Retinal pigment epithelial cell (primary cell): ENCODE measurements at places on chromosomes 6 and 20.

DNA sequence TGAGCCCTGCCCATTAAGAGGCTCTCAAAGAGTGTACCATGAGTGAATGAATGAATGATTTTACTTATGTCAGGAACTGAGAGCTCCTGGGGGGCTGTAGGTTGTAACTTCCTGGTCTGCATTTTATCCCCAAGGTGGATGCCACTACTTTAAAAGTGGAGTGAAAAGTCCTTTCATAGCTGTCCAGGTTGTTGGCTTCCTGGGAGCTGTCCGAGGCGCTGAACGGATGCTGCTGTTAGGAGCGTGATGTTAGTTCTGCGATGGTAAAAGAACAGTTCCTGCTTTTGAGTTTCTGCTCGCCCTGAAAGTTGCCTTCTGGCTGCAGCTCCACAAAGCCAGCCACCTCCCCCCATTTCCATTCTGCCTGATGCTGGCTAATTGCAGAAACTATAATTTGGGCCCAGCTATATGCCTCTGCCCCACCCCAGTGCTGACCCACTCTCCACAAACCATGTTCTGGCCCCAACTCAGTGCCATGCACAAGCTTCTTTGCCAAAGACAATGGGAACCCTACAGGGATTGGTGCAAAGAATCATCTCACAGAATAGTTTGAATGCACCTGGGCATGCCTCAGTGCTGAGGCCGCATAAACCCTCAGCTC lies 330.9 kb upstream of the CDH4 start:
- no peak for DNase-seq

GRCh38 chr6:140380427-140381218 lies 1006.2 kb upstream of the CITED2 start:
- no peak for DNase-seq

DNA sequence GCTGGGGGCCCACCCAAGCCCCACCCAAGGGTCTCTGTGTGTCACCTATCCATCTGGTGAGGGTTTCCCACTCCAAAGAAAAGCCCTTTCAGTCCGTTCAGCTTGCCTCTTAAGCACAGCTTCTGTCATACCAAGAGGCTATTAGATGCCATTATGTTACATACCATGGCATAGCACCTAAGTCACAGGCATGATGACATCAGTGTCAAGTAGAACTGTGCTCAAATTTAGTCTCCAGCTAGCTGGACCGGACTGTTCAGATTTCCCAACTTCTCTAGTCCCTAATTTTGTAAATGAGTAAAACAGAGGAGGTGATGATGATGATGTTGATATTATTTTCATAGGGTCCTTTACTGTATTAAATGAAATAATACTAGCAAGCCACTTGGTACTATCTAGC lies 19.2 kb upstream of the PLEKHG1 start:
- no peak for DNase-seq

DNA sequence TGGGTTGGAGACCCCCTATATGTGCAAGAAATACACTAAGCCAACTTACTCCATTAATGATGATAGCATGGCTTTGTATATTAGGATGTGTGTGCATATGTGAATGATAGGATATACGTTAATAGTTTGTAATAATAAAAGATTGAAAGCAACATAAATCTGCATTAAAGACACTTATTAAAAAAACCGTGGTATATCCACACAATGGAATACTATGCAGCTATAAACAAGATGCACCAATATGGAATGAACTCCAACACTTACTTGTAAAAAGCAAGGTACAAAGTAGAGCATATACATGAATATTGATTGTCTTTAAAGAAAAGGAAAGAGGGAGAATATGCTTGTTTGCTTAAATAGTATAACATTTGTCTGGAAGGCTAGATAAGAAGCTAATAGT lies 68.0 kb downstream of the UST start:
- no peak for DNase-seq

DNA sequence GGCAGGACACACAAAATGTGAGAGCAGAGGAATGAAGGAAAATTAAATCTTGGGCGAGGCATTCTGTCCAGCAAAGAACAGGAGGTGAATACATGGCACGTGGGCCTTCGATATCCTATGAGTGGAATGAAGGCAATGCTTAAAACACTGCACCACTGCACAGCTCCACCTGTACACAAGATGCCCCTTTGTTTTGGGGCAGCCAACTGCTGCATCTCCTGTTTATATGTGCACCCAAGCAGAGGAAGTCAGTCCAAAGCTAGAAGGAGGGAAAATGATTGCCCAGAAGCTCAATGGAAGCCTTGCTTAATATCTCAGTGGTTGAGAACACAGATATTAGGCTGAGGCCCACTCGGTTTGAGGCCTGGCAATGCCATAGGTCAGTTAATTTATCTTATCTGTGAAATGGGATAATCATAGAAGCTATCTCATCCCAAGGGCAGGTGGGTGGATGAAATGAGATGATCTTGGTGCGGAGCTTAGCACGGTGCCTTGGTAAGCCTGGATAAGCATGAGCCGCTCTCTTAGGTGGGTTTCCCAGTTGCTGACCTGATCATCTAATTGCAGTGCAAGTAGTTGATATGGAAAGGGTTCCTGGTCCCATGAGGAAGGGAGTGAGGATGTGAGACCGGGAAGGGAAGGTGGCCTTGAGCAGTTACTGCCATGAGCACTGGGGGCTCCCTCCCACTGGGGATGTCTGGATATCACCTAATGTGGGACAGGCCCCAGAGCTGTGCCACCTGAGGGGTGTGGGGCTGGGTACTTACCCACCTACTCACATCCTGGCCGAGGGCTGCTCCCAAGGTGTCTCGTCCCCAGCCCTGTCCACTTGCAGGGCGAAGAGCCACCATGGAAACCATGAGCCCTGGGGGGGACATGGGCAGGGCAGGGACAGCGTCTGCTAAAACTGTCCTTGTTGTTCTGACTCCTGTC lies 9.9 kb downstream of the BANF2 start:
- DNase-seq, result no peak

DNA sequence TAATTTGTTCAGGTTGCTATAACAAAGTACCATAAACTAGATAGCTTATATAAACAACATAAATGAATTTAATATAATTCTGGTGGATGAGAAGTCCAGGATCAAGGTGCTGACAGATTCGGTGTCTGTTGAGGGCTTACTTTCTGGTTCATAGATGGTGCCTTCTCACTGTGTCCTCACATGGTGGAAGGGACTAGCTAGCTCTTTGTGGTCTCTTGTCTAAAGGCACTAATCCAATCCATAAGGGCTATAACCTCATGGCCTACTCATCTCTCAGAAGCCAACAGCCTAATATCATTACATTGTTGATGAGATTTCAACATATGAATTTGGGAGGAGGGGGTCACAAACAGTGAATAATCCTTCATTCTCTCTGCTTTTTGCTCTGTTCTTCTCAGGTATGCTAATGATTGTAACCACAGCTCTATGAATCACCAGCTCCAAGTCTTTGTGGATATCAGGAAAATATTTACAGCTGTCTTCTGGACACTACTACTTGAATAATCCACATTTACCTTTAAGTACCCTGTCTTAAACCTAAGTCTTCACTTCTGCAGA lies 122.3 kb downstream of the NKAIN2 start:
- no peak for DNase-seq

DNA sequence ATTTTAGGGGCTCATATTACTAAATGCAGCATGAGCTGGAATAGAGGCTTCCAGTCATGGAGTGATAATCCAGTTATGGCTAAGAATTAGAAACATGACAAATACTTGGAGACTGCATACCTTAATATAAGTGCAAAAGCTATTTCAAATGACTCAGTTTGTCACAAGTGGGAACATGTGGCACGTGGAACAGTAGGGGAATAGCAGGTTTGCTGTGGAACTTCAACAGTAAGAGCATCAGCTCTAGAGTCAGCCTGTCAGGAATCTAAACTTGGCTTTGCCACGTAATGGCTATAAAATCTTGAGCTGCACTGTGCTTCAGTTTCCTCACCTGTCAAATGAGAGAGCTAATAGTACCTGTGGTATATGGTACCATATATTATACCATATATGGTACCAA lies 62.1 kb downstream of the HTR1B start:
- DNase-seq, result no peak

DNA sequence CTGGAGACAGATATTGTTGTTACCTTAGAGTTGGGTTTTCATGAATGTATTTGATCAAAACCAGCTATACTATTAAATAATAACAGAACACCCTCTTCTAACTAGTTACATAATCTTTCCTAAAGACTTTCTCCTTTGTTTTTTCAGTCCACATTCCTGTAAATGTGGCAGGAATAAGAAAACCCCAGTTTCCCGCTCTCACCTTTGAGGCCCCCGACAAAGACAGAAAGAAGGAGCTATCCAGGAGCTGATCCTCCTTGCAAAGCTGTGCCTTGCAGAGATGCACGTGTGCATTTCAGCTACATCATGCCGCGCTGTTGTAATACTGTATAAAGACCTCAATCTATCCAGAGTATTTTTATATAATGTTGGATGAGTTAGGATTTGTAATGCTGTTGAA lies 102.7 kb downstream of the SLC22A3 start:
- no peak for DNase-seq

- no peak for DNase-seq
Observed at GRCh38 chr6:108648191-108648590, 87.5 kb downstream of the FOXO3 start.

DNA sequence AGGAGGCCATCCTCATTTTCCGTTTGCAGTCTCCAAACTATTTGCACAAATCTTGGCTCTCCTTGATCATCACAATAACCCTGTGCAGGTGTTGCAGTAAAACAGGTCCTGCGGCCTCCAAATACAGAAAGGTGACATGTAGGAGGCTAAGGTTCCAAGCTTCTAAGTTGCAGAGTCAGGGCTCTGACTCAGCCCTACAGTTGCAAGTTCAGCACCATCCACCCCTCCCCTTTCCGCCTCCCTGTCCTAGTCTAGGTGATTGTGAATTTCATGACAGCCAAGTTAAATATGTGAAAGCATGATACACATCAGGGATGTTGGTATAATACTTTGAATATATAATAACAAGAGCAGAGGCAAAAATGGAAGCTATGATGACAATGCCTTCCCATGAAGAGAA lies 317.3 kb upstream of the CDH4 start:
- DNase-seq, result no peak

GRCh38 chr20:31508517-31509244 lies 5.6 kb upstream of the HM13 start:
- no peak for DNase-seq

DNA sequence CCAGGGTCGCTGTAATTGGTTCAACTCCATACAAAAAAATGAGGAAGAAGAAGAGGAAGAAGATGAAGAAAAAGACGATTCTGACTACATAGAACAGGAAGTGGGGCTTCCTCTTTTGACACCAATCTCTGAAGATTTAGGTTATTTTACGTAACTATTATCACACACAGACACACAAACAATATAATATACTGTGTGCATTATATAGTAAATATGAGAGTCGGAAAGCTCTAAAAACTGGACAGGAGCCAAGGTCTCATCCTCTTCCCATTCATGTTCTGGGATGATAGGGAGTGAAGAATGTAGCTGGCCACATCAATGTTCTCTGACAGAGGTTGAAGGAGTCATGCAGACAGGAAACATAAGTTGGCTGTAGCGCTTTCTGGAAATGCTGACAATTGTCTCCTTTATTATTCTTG lies 13.3 kb downstream of the RSPH4A start:
- no peak for DNase-seq

GRCh38 chr6:43746071-43746470 lies 23.9 kb upstream of the VEGFA start:
- no peak for DNase-seq

- DNase-seq, result no peak
Observed at GRCh38 chr6:3396503-3397180, 60.2 kb downstream of the SLC22A23 start.

GRCh38 chr6:17983730-17984129 lies 3.7 kb downstream of the KIF13A start:
- DNase-seq, result no peak

- no peak for DNase-seq
Observed at GRCh38 chr6:56643379-56644089, 845 bp upstream of the DST start.

GRCh38 chr6:152046118-152046517 lies 238.6 kb downstream of the ESR1 start:
- DNase-seq, result no peak

DNA sequence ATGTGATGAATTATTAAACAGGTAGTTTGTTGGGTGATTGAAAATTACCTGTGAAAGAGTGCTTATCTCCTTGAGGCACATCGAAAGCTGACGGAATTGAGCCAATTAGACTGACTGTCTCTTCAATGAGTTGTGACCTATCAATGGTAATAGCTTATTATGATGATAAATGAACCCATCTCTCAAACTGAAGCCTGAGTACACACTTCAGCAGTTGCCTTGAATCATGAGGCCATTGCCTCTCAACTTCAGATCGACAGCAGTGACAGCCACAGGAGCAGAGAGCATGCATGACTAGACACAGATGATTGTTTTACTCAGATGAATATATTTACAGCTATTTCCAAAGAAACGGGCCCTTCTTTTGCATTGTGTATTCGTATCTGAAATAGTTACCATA lies 323.9 kb downstream of the LAMA2 start:
- no peak for DNase-seq
